Activated CD8-positive, alpha-beta memory T cell treated with anti-CD3 and anti-CD28 coated beads for 4 hours (primary cell): ENCODE measurements at places on chromosomes 6 and 20.

GRCh38 chr6:16684195-16684689 lies 77.0 kb downstream of the ATXN1 start:
- DNase-seq, result no peak

DNA sequence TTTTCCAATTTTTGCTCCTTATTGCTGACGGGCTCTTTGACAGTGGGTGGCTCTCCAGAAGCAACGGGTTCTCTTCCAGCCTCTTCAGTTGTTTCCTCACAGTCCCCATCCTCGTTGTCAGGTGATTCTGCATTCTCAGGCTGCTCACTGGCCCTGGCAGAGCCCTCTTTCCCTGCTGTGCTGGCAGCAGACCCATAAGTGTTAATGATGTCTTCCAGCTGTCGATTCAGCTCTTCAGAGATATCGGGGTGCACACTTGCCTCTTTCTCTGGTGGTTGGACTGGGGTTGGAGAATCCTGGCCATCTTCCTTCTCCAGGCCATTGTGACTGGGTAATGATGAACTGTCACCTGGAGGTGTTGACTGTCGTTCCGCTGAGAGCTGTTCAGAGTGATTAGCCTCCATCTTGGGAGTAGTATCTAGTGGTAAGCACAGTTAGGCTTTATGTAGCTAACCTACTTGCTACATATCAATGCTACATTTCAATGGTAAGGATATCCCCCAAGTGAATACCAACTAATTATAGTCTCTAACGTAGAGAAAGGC lies 3.2 kb downstream of the TXLNB start:
- no peak for DNase-seq

DNA sequence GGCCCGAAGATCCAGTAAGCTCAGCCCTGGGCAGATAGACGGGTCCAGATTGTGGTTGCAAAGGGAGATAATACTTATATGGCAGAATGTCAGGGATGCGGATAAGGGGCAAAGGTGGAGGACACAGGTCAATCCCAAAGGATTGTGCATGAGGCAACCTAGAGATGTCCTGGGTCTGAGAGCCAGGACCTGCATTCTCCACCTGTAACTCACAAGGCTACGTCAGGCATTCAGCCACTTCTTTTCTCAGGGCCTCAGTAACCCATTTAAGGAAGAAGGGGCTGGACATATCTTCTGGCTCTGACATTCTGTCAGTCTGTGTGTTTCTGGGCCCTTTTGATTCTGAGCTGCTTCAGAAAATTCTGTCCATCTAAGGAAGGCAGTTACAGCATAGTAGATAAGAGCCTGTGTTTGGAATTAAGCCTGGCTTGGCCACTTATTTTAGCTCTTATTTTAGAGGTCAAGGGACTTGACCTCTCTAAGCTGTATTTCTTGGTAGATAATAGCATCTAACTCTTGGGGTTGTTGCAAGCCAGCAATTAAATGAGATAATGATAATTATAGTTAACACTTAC lies 40.2 kb downstream of the CNBD2 start:
- no peak for DNase-seq

GRCh38 chr6:160421854-160422253 lies 73.7 kb downstream of the SLC22A3 start:
- DNase-seq, result no peak

DNA sequence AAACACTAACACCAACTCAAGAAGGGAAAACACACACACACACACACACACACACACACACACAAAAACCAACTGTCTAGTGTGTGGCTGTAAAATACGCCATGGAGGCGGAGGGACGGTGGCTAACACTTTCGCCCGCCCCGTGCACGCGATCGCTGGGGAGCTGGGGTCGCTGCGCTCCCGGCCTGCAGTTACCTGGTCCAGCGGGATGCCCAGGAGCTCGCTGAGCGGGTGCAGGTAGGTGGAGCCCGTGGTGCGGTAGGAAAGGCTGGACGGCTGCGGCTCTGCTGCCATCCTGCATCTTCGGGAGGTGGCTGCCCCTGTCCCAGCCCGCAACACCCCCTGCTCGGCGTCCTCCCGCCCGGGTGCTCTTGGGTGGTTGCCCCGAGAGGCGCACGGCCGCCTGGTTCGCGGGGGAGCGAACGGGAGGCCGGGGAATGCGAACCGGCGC lies 303 bp downstream of the MBOAT1 start:
- DNase-seq, result no peak
